ENCODE measurements at places on chromosomes 7 and 10. TPM values are rescaled to one million over a fixed set of nuclear protein-coding genes. Genes with fewer than 3 reads are reported as not detected.

FOXP2 gene
- total RNA-seq: not detected

DNA sequence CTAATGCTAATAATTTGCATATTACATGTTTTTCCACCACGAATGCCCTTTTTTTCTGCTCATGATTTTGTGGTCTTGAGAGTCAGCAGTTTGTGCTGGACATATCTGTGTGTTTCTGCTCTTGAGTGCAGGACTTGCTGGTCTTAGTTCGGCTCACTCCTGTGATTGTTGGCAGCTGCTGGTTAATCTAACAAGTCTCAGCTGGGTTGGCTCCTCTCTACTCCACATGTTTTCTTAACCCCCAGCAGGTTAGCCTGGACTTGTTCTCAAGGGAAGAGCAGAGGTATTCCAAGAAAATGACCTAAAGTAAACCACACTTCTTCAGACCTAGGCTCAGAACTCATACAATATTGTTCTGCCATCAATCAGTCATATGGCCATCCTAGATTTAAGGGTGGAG, 1238.9 kb downstream of the XPNPEP1 start:
- DNase-seq: no peak
- no peaks in the 10 kb centered on the region for H3K27me3 ChIP-seq
- no peak overlapping the region for H3K27ac ChIP-seq
- no peaks in the 10 kb centered on the region for H3K4me1 ChIP-seq

DNA sequence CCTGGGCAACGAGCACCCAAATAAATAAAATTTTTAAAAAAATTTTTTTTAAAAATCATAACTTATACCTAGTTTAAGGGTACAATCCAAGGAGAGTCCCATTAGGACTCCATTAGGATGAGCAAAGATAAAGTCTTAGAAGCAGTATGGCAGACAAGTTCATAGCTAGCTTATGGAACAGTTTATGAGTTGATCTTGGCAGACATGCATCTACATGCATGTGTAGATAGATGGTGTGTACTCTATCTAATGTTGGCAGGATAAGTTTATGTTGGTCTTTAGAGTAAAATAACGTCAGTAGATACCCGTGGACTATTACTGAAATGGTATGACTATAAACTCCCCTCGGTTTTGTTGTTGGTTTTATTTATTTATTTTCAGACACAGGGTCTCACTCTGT, 40.2 kb downstream of the NSUN6 start:
- H3K4me1 ChIP-seq: peaks cover 2% of the 10 kb centered on the region
- DNase-seq: no peak
- no peaks in the 10 kb centered on the region for H3K27me3 ChIP-seq
- H3K36me3 ChIP-seq: peaks cover 38% of the 10 kb centered on the region
- no peak overlapping the region for H3K27ac ChIP-seq
- H3K4me3 ChIP-seq: no peak overlapping the region

GRCh38 chr7:69335331-69335730, 262.9 kb upstream of the AUTS2 start:
- H3K27me3 ChIP-seq: peaks cover 2% of the 10 kb centered on the region
- no peak for DNase-seq
- H3K27ac ChIP-seq: no peak overlapping the region
- H3K4me3 ChIP-seq: no peak overlapping the region
- H3K4me1 ChIP-seq: no peaks in the 10 kb centered on the region
- H3K36me3 ChIP-seq: no peaks in the 10 kb centered on the region

ERVW-1 gene
- not detected for total RNA-seq

DNA sequence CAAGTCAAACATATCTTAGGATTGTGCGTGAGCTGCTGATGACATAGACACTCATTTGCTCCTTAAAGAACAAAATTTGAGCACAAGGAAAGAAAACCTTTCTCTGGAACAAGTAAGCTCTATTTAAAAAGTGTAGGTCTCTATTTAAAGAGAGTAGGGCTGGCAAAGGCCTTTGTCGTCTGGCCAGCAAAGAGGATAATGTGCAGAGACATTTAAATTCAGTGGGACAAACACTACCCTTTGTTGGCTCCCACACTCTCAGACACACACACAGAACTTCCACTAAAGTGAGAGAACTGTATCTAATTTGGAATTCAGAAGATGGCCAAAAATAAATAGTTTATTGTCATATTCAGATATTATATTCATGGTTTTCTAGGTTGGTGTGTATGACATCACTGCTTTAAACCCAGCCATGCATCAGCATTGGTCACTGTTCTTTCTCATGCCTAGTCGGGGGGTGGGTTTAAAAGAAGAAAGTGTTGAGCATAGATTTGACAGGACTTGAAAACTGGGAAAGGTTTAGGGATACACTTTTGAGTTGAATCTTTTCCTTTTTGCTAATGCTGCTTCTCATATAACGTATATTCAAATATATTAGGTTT, 49.5 kb upstream of the HDAC9 start:
- H3K27ac ChIP-seq: no peak overlapping the region
- H3K27me3 ChIP-seq: no peaks in the 10 kb centered on the region
- no peak overlapping the region for H3K4me3 ChIP-seq
- no peaks in the 10 kb centered on the region for H3K36me3 ChIP-seq
- no peak for DNase-seq
- H3K4me1 ChIP-seq: no peaks in the 10 kb centered on the region

SUN1 gene
- 71.3 TPM for total RNA-seq

- H3K27ac ChIP-seq: no peak overlapping the region
- no peaks in the 10 kb centered on the region for H3K4me1 ChIP-seq
- no peak overlapping the region for H3K4me3 ChIP-seq
- DNase-seq: no peak
- H3K36me3 ChIP-seq: no peaks in the 10 kb centered on the region
These were observed 22.0 kb downstream of the OR6B1 start for GRCh38 chr7:144022169-144022568.

GRCh38 chr10:21488246-21488956, 37.1 kb downstream of the SKIDA1 start:
- no peak overlapping the region for H3K4me3 ChIP-seq
- H3K27ac ChIP-seq: no peak overlapping the region
- no peaks in the 10 kb centered on the region for H3K4me1 ChIP-seq
- peaks cover 9% of the 10 kb centered on the region for H3K27me3 ChIP-seq
- DNase-seq: no peak

MBLAC1 gene
- 2.2 TPM for total RNA-seq

GRCh38 chr10:31133251-31133791, 101.7 kb upstream of the ZNF438 start:
- H3K27ac ChIP-seq: peak overlapping the region; percentile 55
- peaks cover 42% of the 10 kb centered on the region for H3K4me1 ChIP-seq
- no peaks in the 10 kb centered on the region for H3K36me3 ChIP-seq
- DNase-seq: no peak
- H3K27me3 ChIP-seq: no peaks in the 10 kb centered on the region
- H3K4me3 ChIP-seq: peak overlapping the region; percentile 75

DNA sequence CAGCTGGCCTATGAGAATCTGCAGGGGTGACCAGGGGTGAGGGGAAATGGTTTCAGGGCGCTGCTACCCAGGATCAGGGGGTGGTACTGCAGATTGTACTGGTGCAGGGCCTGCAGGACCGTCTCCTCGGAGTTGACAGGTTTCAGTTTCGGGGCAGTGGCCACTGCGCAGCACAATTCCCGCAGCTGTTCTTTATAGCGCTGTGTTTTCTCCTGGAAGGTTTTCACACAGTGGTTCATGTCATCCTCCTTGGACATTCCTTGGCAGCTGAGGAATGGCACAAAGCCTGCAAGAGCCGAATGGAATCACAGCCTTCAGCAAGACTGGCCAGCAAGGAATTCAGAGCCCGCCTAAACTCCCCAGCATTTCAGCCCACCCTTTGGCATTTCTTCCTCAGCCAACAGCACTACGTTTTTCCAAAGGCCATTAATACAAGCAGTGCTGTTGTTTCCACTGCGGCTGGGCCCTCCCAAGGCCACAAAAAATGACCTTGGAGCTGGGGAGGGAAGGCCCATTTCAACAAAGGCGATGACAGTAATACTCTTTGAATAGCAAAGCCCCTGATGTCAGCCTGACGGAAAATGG, 44.9 kb downstream of the PNLIPRP2 start:
- no peaks in the 10 kb centered on the region for H3K36me3 ChIP-seq
- H3K27me3 ChIP-seq: peaks cover 29% of the 10 kb centered on the region
- H3K4me1 ChIP-seq: no peaks in the 10 kb centered on the region
- no peak overlapping the region for H3K27ac ChIP-seq
- no peak overlapping the region for H3K4me3 ChIP-seq

- H3K4me1 ChIP-seq: peaks cover 79% of the 10 kb centered on the region
- no peaks in the 10 kb centered on the region for H3K27me3 ChIP-seq
- peak overlapping the region; percentile 43 for H3K27ac ChIP-seq
These were observed 32.3 kb upstream of the PRKCQ start for GRCh38 chr10:6612371-6612770.

GRCh38 chr7:54992871-54993475, 25.8 kb upstream of the EGFR start:
- DNase-seq: no peak
- H3K27ac ChIP-seq: no peak overlapping the region

DNA sequence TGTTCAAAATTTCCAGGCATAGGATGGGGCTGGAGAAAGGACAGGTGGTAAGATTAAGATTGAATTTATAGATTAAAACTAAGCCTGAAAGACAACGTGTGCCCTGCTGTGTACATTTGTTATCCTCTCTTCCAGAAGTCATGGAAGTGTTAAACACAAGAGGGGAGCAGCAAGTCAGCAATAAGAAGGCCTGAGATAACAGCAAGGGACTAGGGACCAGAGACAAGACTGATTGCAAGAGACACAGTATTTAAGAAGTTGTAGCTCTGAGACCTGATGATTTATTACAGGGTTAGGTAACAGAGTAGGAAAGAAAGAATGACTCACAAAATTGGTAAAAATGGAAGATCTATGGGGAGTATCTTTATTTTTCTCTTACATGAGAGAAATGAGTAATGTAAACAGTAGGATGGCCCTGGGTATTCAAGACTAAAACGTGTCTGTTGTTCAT, 55.7 kb upstream of the COL1A2 start:
- H3K4me1 ChIP-seq: no peaks in the 10 kb centered on the region
- H3K27me3 ChIP-seq: peaks cover 4% of the 10 kb centered on the region
- DNase-seq: no peak
- H3K36me3 ChIP-seq: no peaks in the 10 kb centered on the region
- H3K27ac ChIP-seq: no peak overlapping the region
- H3K4me3 ChIP-seq: no peak overlapping the region

SLC26A4 gene
- total RNA-seq: 2.1 TPM

TRPV5 gene
- not detected for total RNA-seq

- no peaks in the 10 kb centered on the region for H3K36me3 ChIP-seq
- no peak for DNase-seq
- H3K27me3 ChIP-seq: peaks cover 6% of the 10 kb centered on the region
- H3K27ac ChIP-seq: no peak overlapping the region
- H3K4me3 ChIP-seq: no peak overlapping the region
These were observed 9.4 kb downstream of the SH2B2 start for GRCh38 chr7:102296179-102296438.

DNA sequence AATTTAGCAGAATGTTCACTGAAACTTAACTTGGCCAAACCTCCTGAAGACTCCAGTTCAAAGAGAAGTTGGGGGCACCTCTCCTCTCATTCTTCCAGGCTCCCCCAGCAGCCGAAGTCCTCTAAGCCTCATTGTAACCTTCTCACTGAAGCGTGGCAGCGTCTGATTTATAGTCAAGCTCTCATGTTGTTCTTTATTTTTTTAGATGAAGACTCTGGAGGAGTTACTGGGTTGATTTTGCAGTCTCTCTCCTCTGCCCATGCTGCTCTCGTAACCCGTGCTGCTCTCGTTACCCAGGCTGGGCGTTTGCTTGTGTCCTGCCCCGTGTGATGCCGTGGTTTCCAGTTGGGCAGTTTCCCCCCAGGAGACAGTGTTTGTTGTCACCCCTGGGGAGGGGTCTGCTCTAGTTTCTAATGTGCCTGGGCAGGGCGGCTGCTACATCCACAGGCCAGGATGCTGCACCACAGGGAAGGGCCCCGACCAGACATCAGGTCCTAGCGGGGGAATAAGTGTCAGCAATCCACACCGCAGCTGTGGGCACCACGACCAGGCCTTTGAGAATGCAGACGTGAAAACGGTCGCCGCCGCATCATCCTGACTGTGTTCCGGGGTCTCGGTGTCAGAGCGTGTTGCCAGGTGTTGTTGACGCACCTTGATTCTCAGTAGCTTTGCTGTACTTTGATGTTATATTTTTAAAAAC, 65.2 kb downstream of the WDR37 start:
- no peak overlapping the region for H3K27ac ChIP-seq
- H3K27me3 ChIP-seq: no peaks in the 10 kb centered on the region
- DNase-seq: no peak
- H3K36me3 ChIP-seq: peaks cover 59% of the 10 kb centered on the region
- peaks cover 43% of the 10 kb centered on the region for H3K4me1 ChIP-seq

DNA sequence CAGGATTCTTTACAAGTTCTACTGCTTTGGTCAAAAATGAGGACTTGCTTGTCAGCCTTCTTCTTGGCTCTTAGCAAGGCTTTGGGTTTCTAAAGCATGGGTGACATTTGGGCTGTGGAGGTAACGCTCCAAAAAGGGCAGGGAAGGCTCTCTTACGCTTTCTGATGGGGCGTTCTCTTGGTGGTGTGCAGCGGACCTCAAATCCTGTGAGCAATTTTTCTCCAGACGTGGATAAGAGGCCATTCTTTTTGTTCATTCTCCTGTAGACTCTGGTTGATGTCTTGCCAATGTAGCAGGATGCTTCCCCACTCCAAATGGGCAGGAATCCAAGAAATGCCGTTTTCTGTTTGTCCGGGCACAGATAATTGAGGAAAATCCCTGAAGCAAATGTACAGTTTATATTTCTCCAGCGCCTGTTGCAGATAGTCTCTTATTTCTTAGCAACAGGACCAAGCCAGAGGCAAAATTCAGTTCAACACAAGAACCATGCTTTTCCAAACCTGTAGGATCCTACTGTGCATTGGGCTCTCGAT, 138.4 kb upstream of the NFE2L3 start:
- H3K4me3 ChIP-seq: no peak overlapping the region
- DNase-seq: no peak
- H3K27me3 ChIP-seq: peaks cover 18% of the 10 kb centered on the region
- no peak overlapping the region for H3K27ac ChIP-seq

SFRP4 gene
- not detected for total RNA-seq

DNA sequence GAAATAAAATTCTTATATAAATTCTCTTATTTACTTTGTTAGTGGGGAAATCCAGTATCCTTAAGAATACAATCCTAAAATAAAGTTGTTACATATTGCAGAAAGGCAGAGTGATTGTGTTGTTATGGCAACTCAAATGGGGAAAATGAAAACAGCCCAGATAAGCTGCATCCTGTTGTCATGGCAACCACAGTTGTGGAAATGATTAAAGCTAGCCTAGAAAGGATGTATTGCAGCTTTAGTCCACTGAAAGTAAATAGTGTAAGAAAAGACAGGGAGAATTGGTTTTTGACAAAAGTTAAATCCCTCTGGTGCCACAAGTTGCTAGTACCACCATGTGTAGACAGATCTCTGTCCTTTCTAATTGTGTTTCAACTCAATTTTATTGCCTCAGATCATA, 43.2 kb downstream of the BTRC start:
- no peaks in the 10 kb centered on the region for H3K27me3 ChIP-seq
- H3K27ac ChIP-seq: no peak overlapping the region
- peaks cover 21% of the 10 kb centered on the region for H3K4me1 ChIP-seq

- no peak for DNase-seq
- no peak overlapping the region for H3K27ac ChIP-seq
- no peaks in the 10 kb centered on the region for H3K27me3 ChIP-seq
- H3K4me3 ChIP-seq: no peak overlapping the region
These were observed 199.0 kb downstream of the EBF3 start for GRCh38 chr10:129764901-129765663.

ZCCHC24 gene
- total RNA-seq: 0.75 TPM
